Hematopoietic multipotent progenitor cell treated with erythropoietin and hydrocortisone succinate and interleukin-3 and kit ligand, for 4 days (in vitro differentiated cells): ENCODE measurements at places on chromosomes 7 and 10.

DNA sequence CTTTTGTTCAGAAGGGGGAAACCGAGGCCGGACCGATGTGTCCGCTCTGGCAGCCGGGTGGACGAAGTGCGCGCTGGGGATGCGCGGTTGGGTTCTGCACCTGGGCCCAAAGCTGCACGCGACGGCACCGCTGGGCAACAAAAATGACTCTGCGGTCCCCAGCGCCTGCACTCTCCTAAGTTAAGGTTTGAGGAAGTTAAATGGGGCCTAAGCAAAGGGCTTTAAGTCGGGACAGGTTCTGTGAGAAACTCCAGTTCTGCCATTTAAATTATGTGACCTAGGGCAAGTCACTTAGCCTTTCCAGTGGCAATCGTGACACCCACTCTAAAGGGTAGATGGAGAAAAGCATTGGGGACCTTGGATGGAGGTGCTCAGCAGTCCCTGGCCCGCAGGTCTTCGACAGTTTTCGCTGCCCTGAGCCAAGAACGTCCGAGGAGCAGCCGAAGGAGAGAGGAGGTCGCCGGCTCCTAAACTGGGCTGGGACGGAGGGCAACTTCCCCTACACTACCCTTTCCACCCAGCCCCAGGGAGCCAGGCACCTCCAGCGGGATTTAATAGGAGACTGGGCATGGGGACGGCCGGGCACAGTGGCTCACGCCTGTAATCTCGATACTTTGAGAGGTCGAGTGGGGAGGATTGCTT lies 534 bp upstream of the ACBD5 start:
- peak; percentile 75 for DNase-seq

GRCh38 chr10:21490028-21490710 lies 35.3 kb downstream of the SKIDA1 start:
- DNase-seq, result no peak

DNA sequence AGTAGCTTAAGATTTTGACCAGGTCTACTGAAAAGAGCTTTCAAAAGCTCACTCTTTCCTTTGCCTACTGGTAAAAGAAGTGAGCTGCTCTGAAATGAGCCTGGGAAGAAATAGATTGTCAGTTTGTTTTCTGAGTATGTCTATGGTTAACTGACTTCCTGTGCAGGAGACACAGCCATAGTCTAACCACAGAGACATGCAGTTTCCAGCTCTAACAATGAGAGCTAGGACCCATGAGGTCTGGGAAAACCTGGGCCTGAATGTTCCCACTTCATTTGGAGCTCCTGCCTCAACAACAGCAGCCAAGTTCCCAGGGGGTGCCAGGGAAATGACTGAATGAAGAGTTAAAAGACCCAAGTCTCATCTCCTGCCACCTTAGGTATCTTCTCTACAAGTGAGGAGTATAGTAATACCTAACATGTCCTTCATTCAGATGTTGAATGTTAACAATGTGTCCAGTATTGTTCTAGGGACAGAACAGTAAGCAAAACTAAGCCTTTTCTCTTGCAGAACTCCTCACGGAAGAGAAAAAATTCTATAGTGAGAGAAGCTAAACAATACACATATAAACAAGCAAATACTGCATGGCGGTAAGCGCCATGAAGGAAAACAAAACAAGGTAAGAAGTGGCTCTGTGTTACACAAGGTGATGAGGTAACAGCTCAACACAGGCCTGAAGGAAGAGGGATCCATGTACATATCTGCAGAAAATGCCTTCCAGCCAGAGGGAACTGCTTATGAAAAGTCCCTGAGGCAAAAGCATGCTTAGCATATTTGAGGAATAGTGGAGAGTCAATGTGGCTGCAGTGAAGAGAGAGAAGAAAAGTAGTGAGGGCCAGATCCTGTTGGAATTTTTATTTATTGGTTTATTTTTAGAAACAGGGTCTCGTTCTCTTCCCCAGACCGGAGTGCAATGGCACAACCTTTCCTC lies 26.4 kb upstream of the ANKRD1 start:
- DNase-seq, result peak; percentile 50

DNA sequence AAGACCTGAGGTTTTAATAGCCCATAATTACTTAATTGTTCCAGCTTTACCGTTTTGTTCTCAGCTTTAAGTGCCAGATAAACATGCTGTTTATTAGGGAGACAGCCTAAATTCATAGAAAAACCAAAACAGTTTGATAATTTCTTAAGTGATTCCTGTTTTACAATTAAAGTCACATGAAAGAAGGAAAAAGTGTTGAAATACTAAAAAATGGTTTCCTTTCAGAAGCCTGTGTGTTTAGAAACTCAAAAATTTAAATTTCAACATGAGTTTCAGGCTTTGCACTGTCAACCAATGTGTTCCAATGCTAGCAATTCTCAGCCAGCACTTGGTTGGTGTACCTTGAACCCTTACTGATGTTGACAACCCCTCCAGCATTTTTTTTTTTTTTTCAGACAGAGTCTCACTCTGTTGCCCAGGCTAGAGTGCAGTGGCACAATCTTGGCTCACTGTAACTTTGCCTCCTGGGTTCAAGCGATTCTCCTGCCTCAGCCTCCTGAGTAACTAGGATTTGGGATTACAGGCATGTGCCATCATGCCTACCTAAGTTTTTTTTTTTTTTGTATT lies 135.3 kb downstream of the ICA1 start:
- DNase-seq, result peak; percentile 28

- DNase-seq, result no peak
Observed at GRCh38 chr10:16966991-16967865, 150.0 kb upstream of the RSU1 start.

GRCh38 chr7:15280078-15280733 lies 281.6 kb downstream of the AGMO start:
- no peak for DNase-seq

- peak; percentile 34 for DNase-seq
Observed at GRCh38 chr10:102919246-102919959, 1.3 kb downstream of the CNNM2 start.

DNA sequence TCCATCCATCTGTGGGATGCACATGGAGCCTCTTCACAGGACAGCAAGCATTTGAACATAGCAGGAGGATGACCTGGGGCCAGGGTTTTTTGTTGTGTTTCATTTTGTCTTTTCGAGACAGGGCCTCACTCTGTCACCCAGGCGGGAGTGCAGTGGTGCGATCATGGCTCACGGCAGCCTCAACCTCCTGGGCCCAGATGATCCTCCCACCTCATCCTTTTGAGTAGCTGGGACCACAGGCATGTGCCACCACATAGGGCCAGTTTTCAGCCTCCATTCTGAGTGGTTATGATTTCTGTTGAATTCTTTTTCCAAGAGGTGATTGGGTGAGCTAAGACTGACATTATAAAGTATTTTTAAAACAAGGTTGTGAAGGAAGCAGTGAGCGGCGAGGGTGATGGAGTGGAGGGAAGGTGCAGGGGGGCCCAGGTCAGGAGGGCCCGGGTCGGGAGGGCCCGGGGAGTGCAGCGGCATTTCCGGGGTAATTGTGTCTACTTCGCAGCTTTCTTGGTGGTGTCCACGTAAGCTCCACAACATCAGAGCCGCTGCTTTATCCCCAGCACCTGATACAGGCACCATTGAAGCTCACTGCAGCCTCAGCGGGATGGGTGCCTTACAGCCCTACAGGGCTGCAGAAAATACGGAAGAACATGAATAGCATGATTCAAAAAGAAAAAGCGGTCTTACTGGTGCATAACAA lies 12.0 kb upstream of the LARP4B start:
- DNase-seq, result no peak

DNA sequence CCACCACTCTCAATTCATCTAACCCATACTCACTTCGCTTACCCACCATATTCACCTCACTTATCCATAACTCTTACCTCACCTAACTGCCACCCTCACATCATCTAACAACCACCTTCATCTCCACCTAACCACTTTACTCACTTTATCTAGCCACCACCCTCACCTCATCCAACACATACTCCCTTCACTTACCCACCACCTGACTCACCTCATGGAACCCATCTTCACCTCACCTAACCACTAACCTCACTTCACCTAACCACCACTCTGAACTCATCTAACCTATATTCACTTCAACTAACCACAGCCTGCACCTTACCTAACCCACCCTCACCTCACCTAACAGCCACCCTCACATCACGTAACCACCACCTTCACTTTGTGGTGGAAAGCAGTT lies 84.2 kb downstream of the VIPR2 start:
- no peak for DNase-seq

DNA sequence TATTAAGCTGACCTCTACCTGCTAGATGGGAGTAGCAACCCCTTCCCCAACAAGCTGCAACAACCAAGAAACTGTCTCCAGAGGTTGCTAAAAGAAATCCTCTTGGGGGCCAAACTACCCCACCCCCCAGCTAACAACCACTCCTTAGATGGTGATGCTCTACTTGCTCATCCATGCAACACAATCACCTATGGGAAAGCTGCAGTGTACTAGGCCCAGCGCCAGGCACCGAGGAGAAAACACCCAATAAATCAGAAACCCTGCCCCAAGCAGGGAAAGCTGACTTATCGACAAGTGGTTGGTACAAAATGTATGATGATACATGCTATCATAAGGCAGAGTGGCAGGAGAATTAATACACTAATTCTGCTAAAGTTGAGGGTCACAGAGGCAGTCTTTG lies 17.3 kb downstream of the SLC25A13 start:
- no peak for DNase-seq

- no peak for DNase-seq
Observed at GRCh38 chr7:110888641-110889040, 202.3 kb upstream of the LRRN3 start.

GRCh38 chr10:30247704-30248103 lies 101.4 kb downstream of the MTPAP start:
- peak; percentile 72 for DNase-seq

DNA sequence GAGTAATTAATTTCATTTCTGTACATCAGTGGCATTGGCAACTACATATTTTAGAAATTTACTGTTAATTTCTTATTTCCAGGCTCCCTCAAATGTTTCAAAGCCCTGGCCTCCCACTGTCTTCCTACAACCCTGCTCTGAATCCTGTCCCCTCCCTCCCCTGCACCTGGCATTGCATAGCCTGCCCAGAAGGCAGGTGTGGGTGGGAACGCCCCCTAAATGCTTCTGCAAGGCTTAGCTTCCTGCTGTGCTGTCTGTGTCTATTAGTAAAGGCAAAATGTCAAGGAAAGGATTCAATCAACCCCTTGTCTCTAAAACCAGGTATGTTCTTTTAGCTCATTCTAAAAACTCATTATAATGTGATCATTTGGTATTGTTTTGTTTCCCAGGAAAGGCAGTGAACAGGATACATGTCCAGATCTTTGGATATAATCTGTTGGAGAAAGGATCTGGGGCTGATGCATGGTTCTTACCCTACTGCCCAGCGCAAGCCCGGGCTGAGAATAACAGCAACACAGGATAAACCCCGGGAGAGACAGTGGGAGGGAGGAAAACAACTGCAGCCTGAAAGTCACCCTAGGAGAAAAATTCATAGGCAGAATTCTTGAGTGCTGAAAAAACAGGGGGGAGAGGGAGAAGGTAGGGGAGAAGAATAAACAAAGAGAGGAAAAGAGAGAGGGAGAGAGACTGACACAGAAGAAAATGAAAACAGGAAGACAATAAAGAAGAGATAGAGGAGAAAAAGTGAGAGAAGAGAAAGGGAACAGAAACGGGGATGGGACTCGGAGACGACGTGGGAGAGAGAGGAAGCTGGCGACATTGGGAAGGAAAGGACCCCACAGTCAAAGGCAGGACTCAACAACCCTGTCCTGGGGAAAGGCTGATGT lies 589 bp downstream of the ZNF488 start:
- DNase-seq, result no peak

- no peak for DNase-seq
Observed at GRCh38 chr7:111137296-111138192, 46.6 kb downstream of the LRRN3 start.

DNA sequence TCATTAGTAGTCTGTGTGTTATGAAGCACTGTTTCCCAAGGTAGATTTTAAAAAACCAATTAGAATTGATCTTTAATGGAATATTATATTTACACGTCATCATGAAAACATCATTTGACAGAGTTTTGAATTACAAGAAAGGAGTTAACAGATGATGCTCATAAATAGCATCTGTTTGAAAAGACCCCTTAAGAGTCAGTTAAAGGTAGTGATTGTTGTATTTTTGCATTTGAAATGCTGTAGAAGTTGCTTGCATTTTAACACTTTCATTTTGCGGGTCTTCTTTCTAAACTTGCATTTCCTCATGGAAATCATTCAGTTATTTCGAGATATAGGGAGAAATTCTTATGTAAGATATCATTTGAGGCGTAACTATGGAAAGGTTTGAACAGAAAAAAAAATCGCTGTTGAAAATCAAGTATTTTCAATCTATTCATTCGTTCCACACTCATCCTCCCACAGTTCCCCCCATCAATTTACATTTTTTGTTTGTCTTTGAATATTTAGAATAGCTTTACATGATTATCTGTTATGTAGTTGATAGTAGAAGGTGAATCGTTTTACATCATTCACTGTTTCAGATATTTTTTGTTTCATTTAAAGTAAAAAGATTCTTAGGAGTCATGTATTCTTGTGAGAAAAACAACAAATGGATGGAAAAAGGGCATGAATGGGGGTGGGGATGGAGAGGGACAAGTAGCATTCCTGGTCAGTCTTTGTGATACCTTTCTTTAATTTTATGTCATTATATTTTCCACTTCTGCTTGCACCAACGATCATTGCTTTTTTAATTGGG lies 3.0 kb upstream of the SKIDA1 start:
- no peak for DNase-seq

DNA sequence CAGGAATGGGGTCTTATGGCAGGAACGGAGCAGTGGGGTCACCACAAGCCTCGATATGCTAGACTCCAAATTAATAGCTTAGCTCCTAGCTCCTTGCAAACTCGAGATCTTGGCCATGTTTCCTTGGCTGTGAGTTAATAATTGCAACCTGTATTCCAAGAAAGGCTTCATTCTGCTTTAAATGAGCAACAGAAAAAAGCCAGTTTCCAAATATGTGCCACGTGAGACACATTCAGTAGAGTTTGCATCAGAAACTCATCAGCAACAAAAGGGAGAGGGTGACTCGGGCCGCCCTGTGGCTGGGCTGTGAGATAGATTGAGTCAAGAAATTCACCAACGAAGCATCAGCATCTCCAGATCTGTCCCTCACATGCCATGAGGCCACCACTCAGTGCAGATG lies 112.0 kb downstream of the NPTX2 start:
- no peak for DNase-seq

DNA sequence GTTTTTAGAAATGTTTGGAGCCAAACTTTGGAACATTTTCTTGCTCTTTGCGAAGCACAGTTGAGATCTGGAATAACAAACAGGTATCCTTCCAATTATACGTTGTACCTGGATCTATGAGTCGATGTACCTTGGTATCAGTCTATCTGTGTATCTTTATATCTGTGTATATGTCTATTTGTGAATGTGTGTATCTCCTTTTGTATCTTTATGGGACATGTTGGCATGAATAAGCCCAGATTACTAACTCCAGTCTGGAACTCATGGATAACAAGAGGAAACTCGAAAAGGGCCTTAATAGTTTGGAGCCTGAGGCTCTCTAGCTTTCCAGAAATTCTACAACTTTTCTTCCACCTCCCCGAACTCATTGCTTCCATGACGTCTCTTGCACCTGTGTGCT lies 490.0 kb downstream of the GATA3 start:
- DNase-seq, result no peak

DNA sequence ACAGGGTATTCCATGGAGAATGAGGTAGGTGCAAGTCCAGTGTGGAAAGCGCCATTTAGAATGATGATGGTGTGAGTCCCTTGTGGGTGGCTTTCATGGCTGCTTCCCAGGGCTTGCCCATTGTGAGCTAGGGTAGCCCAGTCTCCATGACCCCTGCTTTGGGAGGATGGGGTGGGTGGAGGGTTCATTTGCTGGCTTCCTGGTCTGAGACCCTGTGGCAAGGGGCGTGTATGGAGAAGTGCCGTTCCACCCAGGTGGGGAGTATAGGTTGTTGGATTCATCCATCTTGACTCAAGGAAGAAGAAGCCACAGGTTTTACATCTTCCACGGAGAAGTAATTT lies 27.7 kb downstream of the CCM2 start:
- DNase-seq, result no peak

GRCh38 chr7:150378115-150378852 lies 846 bp upstream of the ZNF775 start:
- DNase-seq, result peak; percentile 90
